ENCODE measurements at places on chromosomes 2 and 18.

- DNase-seq: no peak
These were observed 169.0 kb upstream of the PKDCC start for GRCh38 chr2:41878716-41879234.

GRCh38 chr2:72094701-72095100 is 53.0 kb downstream of the CYP26B1 start:
- DNase-seq: no peak

GRCh38 chr2:62938126-62938525 is 112.5 kb upstream of the OTX1 start:
- DNase-seq: no peak

DNA sequence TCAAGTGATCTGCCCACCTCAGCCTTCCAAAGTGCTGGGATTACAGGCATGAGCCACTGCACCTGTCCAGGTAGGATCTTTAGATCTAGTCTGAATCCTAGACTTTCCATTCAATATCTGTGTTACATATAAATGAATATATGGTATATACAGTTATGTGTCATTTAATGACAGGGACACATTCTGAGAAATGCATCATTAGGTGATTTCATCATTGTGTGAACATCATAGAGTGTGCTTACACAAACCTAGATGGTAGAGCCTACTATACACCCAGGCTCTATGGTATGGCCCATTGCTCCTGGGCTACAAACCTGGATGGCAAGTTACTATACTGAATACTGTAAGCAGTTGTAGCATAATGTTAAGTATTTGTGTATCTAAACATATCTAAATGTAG is 15.5 kb upstream of the MGAT4A start:
- no peak for DNase-seq

DNA sequence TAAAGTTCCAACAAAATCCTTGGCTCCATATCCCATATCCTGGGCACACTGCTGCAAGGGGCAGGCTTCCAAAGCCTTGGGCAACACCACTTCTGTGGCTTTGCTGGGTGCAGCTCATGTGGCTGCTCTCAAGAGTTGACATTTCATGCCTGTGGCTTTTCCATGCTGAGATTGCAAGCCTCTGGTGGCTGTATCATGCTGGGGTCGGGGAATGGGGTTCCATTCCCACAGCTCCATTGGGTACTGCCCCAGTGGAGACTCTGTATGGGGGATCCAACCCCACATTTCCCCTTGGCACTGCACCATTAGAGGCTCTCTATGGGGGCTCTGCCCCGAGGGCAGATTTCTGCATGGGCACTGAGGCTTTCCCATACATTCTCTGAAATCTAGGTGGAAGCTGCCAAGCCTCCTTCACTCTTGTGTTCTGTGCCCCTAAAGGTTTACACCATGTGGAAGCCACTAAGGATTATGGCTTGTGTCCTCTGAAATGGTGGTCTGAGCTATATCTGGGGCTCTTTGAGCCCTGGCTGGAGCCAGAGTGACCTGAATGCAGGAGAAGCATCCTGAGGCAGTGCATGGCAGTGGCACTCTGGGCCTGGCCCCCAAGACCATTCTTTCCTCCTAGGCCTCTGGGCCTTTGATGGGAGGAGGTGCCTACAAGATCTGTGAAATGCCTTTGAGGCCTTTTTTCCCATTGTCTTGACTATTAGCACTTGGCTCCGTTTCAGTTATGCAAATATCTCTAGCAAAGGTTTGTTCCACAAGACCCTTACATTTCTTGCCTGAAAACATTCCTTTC is 107.9 kb downstream of the PTGR3 start:
- no peak for DNase-seq

DNA sequence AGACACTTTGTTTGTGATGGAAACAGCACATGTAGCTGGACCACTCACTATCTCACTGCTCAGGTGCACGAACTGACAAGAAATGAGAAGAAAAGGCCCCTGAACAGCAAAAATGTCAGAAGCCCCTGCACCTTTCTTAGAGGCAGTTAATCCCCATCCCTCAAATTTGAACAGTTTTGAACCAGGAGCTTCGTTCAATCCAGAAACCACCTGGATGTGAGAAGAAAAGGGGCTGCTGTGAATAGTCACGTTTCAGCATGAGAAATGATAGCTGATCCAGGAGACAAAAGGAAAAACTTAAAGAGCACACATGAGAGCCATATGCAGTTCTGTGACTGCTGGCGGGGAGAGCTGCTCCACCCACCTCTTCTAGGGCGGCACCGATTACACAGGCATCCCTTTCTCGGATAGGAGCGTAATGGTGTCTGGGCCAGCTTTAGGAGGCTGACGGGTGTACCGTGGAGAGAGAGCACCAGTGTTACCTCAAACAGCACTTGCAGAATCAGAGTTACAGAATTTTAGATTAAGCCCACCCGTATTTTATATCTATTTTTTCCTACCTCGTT is 117.0 kb upstream of the EML6 start:
- DNase-seq: no peak

DNA sequence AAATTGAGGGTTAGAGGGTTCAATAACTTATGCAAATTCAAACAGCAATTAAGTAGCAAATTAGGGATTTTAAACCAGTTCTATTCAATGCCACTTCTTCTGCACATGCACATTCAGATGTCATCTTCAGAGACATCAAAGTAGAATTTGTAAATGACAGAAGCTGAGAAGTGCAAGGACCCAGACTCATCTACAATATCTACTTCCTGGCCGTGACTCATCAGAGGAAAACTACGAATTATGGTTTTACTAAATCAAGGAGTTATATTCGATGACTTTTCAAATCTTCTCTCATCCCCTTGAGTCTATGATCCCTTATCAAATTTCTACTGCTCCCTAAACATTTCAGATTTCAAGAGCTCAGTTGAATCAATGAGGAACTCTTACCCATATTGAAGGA is 20.0 kb upstream of the STAT4 start:
- DNase-seq: no peak

DNA sequence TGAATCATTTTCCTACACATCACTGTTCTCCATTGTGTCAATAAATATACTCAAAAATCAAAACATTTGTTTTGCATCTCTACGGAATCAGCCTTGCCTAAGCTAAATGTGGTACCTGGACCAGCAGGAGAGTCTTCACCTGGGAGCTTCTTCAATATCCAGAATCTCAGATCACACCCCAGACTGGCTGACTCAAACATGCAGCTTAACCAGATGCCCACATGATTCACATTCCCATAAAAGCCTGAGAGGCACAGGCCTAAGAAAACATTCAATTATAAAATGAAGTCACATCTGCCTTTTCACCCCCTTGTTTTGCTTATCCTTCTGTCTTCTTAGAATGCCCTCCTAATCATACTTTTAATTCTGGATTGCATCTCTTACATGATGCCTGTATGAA is 1045.5 kb upstream of the NXPH2 start:
- DNase-seq: no peak

GRCh38 chr2:233865838-233866237 is 2.3 kb downstream of the MSL3B start:
- no peak for DNase-seq

GRCh38 chr2:158181171-158181570 is 79.5 kb downstream of the UPP2 start:
- DNase-seq: no peak

GRCh38 chr2:32706815-32707579 is 79.1 kb downstream of the TTC27 start:
- DNase-seq: no peak

DNA sequence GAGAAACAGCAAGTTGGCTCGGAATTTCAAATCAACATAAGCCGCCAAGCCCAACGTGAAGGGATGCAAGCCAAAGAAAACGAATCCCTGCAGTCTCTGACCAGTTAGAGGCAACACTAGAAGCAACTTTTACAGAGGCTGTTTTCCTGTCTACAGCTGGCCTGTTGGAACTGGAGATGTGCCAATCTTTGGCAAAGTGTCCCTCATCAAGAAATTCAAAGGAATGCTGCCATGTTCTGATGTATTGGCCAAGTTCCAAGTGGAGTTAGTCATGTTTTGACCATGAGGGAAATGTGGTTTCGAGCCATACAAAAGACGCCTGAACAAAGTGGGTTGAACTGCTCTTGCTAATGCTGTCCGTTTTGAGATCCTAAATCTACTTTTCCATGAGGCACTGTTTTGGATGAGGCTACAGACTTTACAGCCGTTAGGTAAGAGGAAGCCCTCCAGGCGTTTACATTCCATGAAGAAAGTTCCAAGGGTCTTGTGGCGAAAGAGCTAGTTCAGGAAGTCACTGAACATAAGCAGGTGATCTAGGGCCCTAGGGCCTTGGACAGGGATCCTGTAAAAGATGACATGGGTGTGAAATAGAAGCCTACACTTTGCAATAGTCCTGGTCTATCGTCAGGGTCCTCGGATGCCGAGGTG is 140.7 kb upstream of the PXDN start:
- no peak for DNase-seq
